ENCODE measurements at places on chromosomes 16 and 17.
A peak's percentile ranks its signal among the peaks of the same experiment; 100 is the strongest.

DNA sequence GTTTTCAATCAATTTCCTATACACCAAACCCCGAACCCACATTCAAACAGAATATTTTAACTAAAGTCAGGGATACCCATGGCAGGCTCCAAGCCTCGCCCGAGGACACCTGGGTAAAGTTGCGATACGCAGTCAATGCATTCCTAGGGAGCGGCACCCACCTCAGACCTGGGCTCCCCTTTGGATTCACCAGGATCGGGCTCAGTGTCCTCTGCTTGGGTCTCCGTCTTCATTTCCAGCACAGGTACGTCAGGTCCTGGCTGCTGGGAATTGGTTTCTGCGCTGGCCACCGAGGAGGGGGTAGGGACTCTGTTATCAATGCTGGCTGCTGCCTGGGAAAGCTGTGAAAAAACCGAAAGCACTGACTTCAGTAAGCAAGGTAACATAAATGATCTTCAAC lies 51.7 kb upstream of the TRAP1 start:
- DNase-seq, result no peak

DNA sequence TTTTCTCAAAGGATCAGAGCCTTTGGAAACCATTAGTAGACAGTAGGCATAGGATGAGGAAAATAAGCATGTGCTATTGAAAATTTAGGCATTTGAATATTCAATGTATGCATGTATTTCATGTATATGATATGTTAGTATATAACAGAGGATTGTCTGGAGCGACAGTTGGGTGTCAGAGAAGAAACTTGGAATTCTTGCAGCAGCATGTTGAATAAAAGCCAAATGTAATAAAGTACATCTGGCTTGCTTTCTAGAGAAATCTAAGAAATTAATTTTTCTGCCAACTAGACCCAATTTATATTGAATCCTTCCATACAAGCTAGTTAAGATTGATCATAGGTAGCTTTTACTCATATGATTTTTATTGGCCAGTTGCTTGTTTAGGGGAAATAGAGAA lies 578.8 kb downstream of the CDH11 start:
- DNase-seq, result no peak

GRCh38 chr16:12613131-12613991 lies 190.3 kb downstream of the CPPED1 start:
- no peak for DNase-seq

- DNase-seq, result no peak
These were observed 572 bp downstream of the KSR1 start for GRCh38 chr17:27456681-27457359.

GRCh38 chr16:88669980-88670379 lies 7.1 kb upstream of the MVD start:
- no peak for DNase-seq

GRCh38 chr17:61498042-61498994 lies 46.1 kb downstream of the TBX4 start:
- DNase-seq, result no peak

- DNase-seq, result no peak
These were observed 431.8 kb downstream of the PMP22 start for GRCh38 chr17:14833201-14833785.

- peak; percentile 29 for DNase-seq
These were observed 143.3 kb downstream of the PARN start for GRCh38 chr16:14486520-14487303.

DNA sequence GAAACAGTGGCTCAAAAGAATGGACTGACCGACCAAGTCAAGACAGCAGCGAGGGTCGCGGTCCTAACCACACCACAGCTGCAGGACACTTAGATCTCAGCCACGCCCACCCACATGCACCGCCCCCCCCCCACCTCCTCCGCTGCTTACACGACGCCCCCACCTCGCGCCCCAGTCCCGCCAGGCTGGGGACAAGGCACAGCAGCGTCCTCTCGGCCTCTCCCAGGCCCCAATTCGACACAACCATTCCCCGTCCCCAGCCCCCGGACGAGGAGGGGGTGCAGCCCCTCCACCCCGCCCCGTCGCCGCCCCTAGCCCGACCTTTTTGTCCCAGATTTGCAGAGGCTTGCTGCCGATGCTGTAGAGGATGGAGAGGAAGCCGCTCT lies 477 bp downstream of the CFAP20 start:
- no peak for DNase-seq

DNA sequence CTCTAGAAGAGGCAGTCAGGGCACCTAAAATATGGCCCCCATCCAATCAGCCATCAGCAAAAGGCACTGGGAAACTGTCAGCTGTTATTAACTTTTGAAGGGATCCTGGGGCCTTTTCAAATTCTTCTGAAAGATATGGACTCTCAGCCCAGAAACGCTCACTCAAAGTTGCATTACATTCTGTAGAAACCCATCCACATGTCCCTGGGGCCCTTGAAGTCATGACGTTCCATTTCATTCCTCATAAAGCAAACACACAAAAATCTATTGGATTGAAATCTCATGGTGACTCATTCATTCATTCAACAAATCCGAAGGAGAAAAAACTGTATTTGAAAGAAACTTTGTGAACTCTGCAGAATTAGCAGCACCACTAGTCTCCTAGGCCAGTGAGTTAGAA lies 215.3 kb downstream of the C16orf95 start:
- DNase-seq, result no peak

GRCh38 chr16:23391381-23392222 lies 61.4 kb downstream of the COG7 start:
- no peak for DNase-seq
